ENCODE measurements at places on chromosomes 6 and 20. TPM values are rescaled to one million over a fixed set of nuclear protein-coding genes. Genes with fewer than 3 reads are reported as not detected.

GRCh38 chr6:43978473-43979346 lies 148.5 kb downstream of the MRPL14 start:
- peaks cover 14% of the 10 kb centered on the region for H3K4me1 ChIP-seq
- DNase-seq, result no peak
- H3K36me3 ChIP-seq, result no peaks in the 10 kb centered on the region

DNA sequence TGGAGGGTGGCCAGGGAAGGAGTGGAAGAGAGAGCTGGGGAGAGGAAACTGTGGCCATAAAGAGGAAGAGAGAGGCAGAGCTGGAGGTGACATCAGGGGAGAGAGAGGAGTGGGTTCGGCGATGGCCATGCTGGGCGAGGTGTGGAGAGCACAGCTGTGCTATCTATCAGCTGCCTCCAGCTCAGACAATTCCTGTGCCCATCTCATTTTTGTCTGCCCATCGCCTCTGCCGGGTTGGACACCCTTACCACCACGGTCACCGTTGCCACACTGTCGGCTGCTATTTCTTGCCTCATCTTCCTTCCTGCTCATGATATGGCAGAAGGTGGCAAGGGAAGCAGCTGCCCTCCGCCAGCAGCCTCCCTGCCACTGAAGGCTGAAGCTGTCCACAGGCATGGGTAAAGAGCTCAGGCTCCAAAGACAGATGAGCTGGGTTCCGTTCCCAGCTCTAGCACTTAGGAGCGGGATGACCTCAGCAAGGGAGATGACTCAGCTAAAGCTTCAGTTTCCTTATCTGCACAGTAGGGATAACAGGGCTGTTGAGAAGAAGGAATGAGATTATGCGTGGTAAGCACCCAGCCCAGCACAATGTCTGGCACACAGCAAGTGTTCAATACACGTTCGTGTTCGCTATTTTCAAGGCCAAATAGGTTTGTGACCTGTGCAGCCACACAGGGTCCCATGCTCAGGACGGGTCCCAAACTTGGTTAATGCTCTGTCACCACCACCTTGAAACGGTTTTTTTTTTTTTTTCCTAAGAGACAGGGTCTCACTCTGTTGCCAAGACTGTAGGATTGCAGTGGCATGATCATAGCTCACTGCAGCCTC lies 21.9 kb upstream of the TAF8 start:
- peak overlapping the region; percentile 73 for H3K27ac ChIP-seq
- peaks cover 24% of the 10 kb centered on the region for H3K36me3 ChIP-seq
- DNase-seq, result no peak
- H3K4me3 ChIP-seq, result no peak overlapping the region

ZC2HC1B gene
- not detected for total RNA-seq

- peaks cover 14% of the 10 kb centered on the region for H3K36me3 ChIP-seq
- no peak for DNase-seq
- peaks cover 37% of the 10 kb centered on the region for H3K4me1 ChIP-seq
- H3K27me3 ChIP-seq, result no peaks in the 10 kb centered on the region
- H3K4me3 ChIP-seq, result peak overlapping the region; percentile 96
These were observed 587 bp upstream of the BTN3A1 start for GRCh38 chr6:26401389-26401986.

GRCh38 chr6:74044417-74045096 lies 348.6 kb downstream of the CD109 start:
- H3K4me3 ChIP-seq, result no peak overlapping the region
- H3K27ac ChIP-seq, result no peak overlapping the region
- DNase-seq, result no peak
- H3K27me3 ChIP-seq, result no peaks in the 10 kb centered on the region

DNA sequence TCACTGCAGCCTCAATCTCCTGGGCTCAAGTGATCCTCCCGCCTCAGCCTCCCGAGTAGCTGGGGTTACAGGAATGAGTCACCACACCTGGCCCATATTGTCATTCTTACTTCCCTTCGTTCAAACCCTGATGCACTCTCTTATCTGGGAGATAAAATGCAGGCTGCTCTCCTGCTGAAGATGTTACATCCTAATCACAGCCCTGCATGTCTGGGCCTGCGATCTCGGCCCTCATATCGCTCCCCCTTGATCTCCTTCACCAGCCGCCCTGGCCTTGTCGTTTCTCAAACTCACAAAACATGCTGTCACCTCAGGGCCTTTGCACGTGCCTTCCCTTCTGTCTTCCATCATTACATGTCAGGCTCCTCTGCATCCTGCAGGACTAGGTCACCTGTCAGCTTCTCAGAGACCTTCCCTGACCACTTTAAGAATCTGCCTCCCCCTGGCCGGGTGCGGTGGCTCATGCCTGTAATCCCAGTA lies 8.8 kb upstream of the C20orf203 start:
- H3K27me3 ChIP-seq, result no peaks in the 10 kb centered on the region
- H3K4me3 ChIP-seq, result no peak overlapping the region
- peaks cover 16% of the 10 kb centered on the region for H3K4me1 ChIP-seq
- H3K36me3 ChIP-seq, result no peaks in the 10 kb centered on the region

DNA sequence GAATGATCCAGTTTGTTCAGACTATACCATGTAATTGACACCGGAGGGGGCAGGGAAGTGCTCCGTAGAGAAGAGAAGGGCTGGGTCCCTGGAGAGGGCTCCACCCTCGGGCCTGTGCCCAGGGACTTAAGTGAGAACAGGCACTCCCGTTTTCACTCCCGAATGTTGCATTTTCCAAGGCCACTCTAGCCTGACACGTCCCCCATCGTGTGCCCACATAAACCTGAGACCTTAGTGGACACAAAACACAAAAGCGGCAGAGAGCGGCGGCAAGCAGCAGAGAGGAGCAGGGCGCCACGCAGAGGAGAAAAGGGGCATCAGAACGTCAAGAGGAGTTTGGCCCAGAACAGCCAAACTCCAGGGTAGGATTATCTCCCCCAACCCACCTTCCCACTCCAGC lies 1405.1 kb downstream of the GRIK2 start:
- H3K4me1 ChIP-seq, result no peaks in the 10 kb centered on the region
- H3K36me3 ChIP-seq, result no peaks in the 10 kb centered on the region
- H3K27ac ChIP-seq, result no peak overlapping the region
- no peaks in the 10 kb centered on the region for H3K27me3 ChIP-seq

OR2B2 gene
- not detected for total RNA-seq

- H3K4me1 ChIP-seq, result peaks cover 4% of the 10 kb centered on the region
- H3K27me3 ChIP-seq, result no peaks in the 10 kb centered on the region
- H3K27ac ChIP-seq, result no peak overlapping the region
- H3K36me3 ChIP-seq, result no peaks in the 10 kb centered on the region
- no peak overlapping the region for H3K4me3 ChIP-seq
These were observed 86.2 kb downstream of the RIPOR3 start for GRCh38 chr20:50605136-50605535.

GRCh38 chr6:16129623-16130401 lies 926 bp downstream of the MYLIP start:
- peaks cover 28% of the 10 kb centered on the region for H3K36me3 ChIP-seq
- H3K4me1 ChIP-seq, result peaks cover 15% of the 10 kb centered on the region
- peak overlapping the region; percentile 99 for H3K4me3 ChIP-seq

DNA sequence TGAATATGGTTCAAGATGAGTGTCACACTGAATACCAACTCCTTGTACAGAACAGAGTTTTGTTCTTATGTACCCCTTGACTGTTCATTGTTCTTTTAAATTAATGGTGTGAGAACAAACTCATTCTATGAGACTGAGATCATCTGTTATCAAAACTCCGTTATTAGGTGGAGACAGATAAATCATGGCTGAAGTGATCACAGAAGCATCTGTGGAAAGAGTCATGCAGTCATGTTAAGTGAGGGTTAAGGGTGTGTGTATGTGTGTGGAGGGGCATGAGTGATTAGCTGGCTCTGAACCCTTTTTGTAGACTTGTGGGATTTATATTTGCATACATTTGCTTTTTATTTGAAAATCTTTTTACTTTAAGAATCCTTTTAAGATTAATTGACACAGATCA lies 24.7 kb downstream of the ADGRG6 start:
- H3K27ac ChIP-seq, result no peak overlapping the region
- H3K4me3 ChIP-seq, result no peak overlapping the region
- H3K27me3 ChIP-seq, result no peaks in the 10 kb centered on the region
- H3K36me3 ChIP-seq, result no peaks in the 10 kb centered on the region
- DNase-seq, result no peak

CST4 gene
- total RNA-seq, result not detected

GRCh38 chr6:143543435-143543834 lies 31.9 kb upstream of the FUCA2 start:
- H3K27me3 ChIP-seq, result no peaks in the 10 kb centered on the region
- H3K36me3 ChIP-seq, result no peaks in the 10 kb centered on the region
- H3K4me1 ChIP-seq, result peaks cover 45% of the 10 kb centered on the region
- H3K27ac ChIP-seq, result peak overlapping the region; percentile 46
- H3K4me3 ChIP-seq, result no peak overlapping the region

- no peaks in the 10 kb centered on the region for H3K4me1 ChIP-seq
- H3K27ac ChIP-seq, result no peak overlapping the region
- H3K4me3 ChIP-seq, result no peak overlapping the region
- no peak for DNase-seq
- peaks cover under 1% of the 10 kb centered on the region for H3K36me3 ChIP-seq
- H3K27me3 ChIP-seq, result no peaks in the 10 kb centered on the region
These were observed 70.2 kb upstream of the BEND3 start for GRCh38 chr6:107185391-107185970.

DNA sequence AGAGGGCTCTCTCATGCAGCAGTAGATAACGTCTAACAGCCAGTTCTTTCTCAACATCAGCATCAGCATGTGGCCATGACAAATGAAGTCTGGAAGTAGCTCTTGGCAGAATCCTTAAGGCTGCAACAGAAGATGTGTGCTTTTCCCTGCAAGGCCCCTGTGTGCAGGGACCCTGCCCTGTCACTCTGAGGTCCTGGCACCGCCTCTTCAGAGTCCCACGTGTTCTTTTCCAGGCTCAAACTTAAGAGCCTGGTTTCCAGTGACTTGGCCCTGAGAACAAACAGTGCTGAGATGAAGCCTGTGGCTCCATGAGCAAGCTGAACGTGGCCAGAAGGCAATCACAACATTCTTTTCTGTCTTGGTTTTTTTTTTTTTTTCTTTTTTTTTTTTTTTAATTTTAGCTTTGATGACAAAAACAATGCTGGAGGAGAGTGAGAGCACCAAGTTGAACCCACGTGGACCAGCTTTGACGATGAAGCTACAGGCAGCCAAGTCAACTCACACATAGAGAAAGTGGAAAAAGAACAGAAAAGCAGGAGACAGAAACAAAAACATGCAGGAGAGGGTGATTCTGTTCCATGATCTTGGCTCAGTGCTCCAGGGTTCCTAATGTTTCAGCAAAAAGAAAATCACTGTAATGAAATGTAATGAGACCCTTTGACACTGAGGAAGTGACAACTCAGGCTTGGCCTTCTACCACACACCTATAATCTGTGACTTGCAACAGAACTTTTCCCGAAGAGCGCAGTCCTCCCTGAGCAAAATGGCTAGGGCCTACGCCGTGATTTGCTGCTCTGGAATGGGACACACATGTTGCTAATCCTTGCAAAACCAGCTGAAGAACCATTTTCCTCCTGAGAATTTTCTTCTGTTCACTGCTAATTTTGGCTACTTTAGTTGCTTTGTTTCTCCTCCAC lies 86.1 kb downstream of the FOXC1 start:
- no peaks in the 10 kb centered on the region for H3K4me1 ChIP-seq
- no peaks in the 10 kb centered on the region for H3K36me3 ChIP-seq
- H3K27me3 ChIP-seq, result no peaks in the 10 kb centered on the region
- no peak for DNase-seq
- H3K27ac ChIP-seq, result no peak overlapping the region

DNA sequence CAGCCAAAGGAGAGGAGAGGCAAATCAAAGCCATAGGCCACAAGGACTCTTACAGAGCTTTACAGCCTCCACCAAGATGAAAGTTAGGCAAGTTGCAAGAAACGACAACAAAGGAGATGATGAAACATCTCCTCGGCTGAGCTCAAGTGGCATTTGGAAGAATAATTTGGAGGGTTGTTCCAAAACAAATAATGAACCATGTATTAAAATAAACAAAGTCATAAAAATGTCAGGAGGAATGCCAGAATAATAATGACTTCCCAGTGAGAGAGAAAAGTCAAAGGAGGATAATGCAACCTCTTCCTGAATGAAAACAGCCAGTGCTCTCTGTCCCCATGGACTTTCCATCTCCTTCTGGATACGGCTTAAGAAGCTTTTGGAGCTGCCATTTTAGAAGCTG lies 371.4 kb upstream of the ID4 start:
- no peaks in the 10 kb centered on the region for H3K27me3 ChIP-seq
- H3K27ac ChIP-seq, result no peak overlapping the region
- DNase-seq, result no peak
- H3K4me1 ChIP-seq, result no peaks in the 10 kb centered on the region
- H3K4me3 ChIP-seq, result no peak overlapping the region

GRCh38 chr20:8530022-8530421 lies 398.0 kb downstream of the PLCB1 start:
- no peak overlapping the region for H3K4me3 ChIP-seq
- no peak for DNase-seq
- no peaks in the 10 kb centered on the region for H3K27me3 ChIP-seq
- no peaks in the 10 kb centered on the region for H3K36me3 ChIP-seq

- no peak for DNase-seq
- H3K27me3 ChIP-seq, result no peaks in the 10 kb centered on the region
- H3K4me1 ChIP-seq, result no peaks in the 10 kb centered on the region
- no peaks in the 10 kb centered on the region for H3K36me3 ChIP-seq
These were observed 106.0 kb downstream of the MYO6 start for GRCh38 chr6:75855052-75855451.

PRDM13 gene
- total RNA-seq, result not detected

DNA sequence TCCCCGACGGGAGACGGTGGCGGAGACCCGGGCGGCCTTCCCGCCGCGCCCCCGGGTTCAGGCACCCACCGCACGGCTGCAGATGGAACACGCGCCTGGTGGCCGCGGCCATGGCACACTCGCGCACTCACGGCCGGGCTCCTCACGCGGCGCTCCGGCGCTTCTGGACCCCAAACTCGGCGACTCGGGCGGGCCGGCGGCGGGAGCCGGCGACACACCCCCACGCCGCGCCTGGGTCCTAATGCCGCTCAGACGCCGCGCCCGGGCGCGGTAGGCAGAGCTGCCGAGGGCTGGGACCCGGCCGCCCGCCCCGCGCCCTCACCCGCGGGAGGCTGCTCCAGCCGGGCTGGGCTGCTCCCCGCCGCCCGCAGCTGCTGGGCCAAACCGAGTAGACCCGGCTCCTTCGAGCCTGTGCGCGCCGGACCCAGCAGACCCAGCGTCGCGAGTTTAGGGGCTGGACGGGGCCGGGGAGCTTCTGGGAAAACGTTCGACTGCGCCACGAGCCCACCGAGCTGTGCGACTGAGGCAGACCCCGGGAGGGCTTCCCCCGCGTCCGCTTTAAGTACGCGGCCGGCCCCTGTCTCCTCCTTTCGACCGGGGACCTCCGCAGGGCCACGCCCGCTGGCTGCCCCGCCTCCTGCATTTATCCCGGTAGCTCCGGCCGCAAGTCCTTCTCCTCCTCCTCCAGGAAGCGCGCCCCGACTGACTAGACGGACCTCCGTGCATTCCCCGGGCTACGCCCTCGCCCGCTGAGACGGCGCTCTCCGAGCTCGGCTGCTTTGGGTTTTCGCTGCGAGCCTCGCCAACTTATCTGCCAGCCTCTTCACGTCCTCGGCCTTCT lies at the start of gene SLC4A11:
Gene SLC4A11, minus strand, starts transcription at position 165 of the 841 bp plus-strand sequence. Its CDS starts 53 bp downstream, at position 112.
- peaks cover 29% of the 10 kb centered on the region for H3K27me3 ChIP-seq
- peak within 1 kb of the TSS; percentile 57 for H3K4me3 ChIP-seq
- H3K27ac ChIP-seq, result no peak within 1 kb of the TSS
- DNase-seq, result no peak
